A549 treated with CORT108297 at 1 μM for 4 hours (cell line): ENCODE measurements at places on chromosomes 11 and 22. TPM values are rescaled to one million over a fixed set of nuclear protein-coding genes. Genes with fewer than 3 reads are reported as not detected.

PARVA gene
- 23.4 to 28.6 TPM (median 24.7 TPM) in 5 replicates for total RNA-seq

EFCAB6 gene
- 0.38 to 0.62 TPM (median 0.51 TPM) in 5 replicates for total RNA-seq

HEPN1 gene
- total RNA-seq = not detected in 5 replicates

HBD gene
- total RNA-seq = not detected in 5 replicates

MGAT3 gene
- 0.28 to 0.57 TPM (median 0.47 TPM) in 5 replicates for total RNA-seq

SOX6 gene
- total RNA-seq = 0.01 to 0.14 TPM (median 0.01 TPM) in 3 of 5 replicates, not detected in the others

IGLL1 gene
- total RNA-seq = not detected in 5 replicates

CDCA5 gene
- 56.7 to 72.8 TPM (median 69.2 TPM) in 5 replicates for total RNA-seq

BTBD18 gene
- not detected in 5 replicates for total RNA-seq

ISX gene
- not detected in 5 replicates for total RNA-seq

VSTM5 gene
- total RNA-seq = not detected in 5 replicates

APOL4 gene
- total RNA-seq = not detected in 5 replicates

RFPL3 gene
- not detected in 5 replicates for total RNA-seq

OR5AR1 gene
- not detected in 5 replicates for total RNA-seq

CECR2 gene
- 0.06 to 0.12 TPM (median 0.09 TPM) in 5 replicates for total RNA-seq

MACROD1 gene
- total RNA-seq = 6.1 to 14.8 TPM (median 13.6 TPM) in 5 replicates

ELFN2 gene
- total RNA-seq = 5.8 to 10.1 TPM (median 9.8 TPM) in 5 replicates

HTR3A gene
- total RNA-seq = not detected in 5 replicates

NXPE4 gene
- total RNA-seq = not detected in 5 replicates

MS4A4E gene
- not detected in 5 replicates for total RNA-seq

GUCY1A2 gene
- 0.02 to 0.08 TPM (median 0.07 TPM) in 5 replicates for total RNA-seq

MS4A12 gene
- total RNA-seq = not detected in 5 replicates
